ENCODE measurements at places on chromosomes 4 and X.

- no peak for DNase-seq
Measured at GRCh38 chr4:139977838-139978609, 176.0 kb downstream of the MAML3 start.

DNA sequence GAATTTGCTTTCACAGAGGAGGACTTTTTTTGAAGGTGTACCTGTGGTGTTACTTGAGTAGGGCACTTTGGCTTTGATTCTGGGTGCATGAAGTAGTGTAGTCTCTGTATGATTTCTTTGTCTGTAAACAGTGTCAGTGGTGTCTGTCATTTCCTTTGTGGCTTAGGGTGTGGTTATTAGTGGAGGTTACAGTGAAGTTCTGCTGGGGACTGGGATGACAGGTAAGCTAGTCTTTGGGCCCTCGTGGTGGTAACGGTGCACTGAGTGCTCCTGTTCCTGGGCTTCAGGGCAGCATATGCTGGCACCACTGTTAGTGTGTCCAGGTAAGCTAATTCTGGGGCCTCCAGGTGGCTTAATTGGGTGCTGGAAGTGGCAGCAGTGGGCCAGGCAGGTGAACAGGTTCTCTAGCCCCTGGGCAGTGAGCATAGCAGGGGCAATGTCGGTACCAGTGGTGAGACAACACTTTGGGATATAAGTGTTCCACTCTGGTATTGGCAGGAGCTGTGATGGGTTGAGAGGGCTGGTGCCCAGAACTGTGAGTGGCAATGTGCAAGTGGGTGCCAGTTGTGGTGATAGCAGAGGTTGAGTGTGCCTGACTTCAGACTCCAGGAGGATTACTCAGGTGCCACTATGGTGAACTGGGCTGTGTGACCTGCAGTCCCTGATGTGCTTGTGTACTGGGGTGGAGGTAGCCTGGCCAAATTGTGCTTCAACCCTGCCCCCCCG, 26.0 kb upstream of the VSIG1 start:
- DNase-seq, result no peak

DNA sequence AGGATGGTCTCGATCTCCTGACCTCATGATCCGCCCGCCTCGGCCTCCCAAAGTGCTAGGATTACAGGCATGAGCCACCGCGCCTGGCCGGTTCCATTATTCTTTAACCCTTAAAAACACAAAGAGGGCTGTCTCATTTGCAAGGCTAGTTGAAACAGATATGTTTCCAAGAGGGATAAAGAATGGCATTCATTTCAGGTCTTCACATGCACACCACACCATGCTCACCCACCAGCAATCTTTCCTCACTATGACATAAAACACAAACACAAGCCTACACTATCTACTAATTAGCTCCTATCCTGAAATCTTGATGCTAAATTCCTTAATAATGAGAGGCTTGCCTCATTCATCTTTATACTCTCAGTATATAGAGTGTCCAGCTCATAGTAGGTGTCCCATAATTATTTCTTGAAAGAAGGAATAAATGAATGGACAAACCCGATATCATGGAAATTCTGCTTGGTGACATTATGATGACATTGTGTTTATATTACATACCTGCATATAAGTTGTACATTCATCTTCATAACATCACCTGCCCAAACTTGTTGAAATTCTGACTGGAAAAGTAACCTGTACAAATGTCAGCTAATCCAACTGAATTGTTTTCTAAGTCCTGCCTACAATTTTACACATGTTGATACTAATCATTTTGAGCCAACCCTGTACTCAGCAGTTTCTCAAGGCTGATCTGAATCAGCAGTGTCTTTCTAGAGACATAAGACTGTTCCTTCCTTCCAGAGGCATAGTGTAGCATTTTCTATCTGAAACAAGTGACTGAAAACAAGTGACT, 408.5 kb downstream of the KLHL13 start:
- DNase-seq, result no peak

DNA sequence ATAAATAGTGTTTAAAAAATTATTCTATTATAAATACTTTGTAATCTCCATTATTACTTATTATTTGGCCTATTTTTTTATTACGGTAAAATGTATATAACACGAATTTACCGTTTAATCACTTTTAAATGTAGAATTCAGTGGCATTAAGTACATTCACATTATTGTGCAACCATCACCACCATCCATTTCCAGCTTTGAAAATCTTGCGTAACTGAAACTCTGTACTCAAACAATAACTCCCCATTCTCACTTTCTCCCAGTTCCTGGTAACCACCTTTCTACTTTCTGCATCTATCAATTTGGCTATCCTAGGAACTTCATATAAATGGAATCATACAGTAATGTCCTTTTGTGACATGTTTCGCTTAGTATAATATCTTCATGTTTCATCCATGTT, 45.7 kb downstream of the PASD1 start:
- no peak for DNase-seq

- DNase-seq, result no peak
Measured at GRCh38 chrX:28229217-28229616, 248.0 kb upstream of the DCAF8L1 start.

GRCh38 chr4:90080116-90080515, 47.1 kb upstream of the CCSER1 start:
- DNase-seq, result no peak

- no peak for DNase-seq
Measured at GRCh38 chr4:159269116-159269515, 166.2 kb downstream of the RAPGEF2 start.

GRCh38 chr4:110988722-110989121, 365.8 kb upstream of the PITX2 start:
- DNase-seq, result no peak

- no peak for DNase-seq
Measured at GRCh38 chr4:140098455-140099160, 55.4 kb downstream of the MAML3 start.

- DNase-seq, result no peak
Measured at GRCh38 chr4:85569730-85570299, 94.9 kb downstream of the ARHGAP24 start.

DNA sequence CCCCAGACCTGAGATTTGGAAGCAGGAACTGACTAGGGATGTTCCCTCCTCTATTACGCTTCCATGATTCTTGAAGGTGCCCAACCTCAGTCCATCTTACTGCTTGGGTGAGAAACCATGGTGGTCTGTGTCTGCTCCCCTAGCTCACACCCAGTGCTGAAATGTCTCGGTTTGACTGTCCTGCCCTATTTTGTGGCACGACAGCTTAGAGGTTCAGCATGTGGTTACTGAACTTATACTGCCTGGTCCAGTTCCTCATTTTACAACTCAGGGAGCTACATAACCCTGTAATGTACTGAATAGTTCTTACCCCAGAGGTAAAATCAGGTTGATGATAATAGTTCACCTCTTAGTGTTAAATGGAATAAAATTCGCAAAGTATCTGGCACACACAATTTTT, 203.1 kb downstream of the RBM46 start:
- DNase-seq, result no peak

- DNase-seq, result no peak
Measured at GRCh38 chr4:145795521-145795920, 115.6 kb downstream of the C4orf51 start.

- no peak for DNase-seq
Measured at GRCh38 chr4:761086-761485, 55.5 kb downstream of the PCGF3 start.

- no peak for DNase-seq
Measured at GRCh38 chrX:96696462-96696861, 11.8 kb downstream of the DIAPH2 start.

- no peak for DNase-seq
Measured at GRCh38 chrX:50154429-50154828, 46.4 kb downstream of the AKAP4 start.

DNA sequence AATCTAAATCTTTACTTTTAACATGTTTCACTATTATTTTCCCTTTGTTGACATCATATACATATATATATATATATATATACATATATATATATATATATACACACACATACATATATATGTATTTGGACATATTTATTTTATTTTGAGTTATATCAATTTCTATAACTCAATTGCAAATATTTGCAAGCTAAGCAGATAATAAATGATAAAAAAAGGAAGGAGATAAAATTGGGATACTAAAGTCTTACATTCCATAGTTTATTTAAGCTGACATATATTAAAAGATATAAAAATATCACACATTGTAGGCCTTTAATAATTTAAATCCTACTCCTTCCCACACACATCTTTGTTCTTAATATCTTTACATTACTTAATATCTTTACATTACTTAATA, 372.2 kb downstream of the GRXCR1 start:
- no peak for DNase-seq

GRCh38 chr4:54227256-54228055, 1.6 kb upstream of the PDGFRA start:
- DNase-seq, result peak; percentile 6

GRCh38 chr4:76897536-76898384, at the start of gene SOWAHB:
Gene SOWAHB, minus strand, starts transcription at chr4:76898144. Its CDS starts 295 bp downstream, at chr4:76897849.
- peak; percentile 31 for DNase-seq

DNA sequence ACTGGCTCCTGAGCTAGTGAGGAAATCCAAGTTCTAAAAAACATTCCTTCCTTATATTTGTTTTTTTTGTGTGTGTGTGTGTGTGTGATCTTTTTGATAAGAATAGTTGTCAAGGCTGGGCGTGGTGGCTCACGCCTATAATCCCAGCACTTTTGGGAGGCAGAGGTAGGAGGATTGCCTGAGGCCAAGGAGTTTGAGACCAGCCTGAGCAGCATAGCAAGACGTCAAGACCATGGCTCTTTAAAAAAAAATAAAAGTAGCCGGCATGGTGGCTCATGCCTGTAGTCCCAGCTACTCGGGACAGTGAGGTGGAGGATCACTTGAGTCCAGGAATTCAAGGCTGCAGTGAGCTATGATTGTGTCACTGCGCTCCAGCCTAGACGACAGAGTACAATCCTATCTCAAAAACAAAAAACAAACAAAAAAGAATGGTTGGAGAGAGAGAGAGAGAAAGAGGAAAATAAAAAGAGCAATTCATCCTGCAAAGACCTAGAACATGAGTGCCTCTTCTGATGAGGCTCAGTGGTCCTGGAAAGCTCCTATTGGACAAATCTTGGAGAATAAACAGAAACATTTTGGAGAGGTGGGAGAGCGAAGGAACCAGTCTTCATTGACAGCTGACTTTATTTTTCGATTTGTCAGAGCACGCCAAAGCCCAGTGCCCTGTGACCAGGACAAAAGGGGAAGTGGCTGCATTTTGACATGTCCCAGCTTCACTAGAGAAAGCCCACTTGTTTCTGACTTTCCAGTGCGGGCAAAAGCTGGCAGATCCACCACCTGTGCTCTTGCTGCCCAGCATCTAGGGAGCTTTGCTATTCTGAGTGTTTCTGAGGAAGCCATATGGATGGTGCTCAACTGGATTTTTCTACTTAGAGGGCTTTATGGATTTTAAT, 244.7 kb downstream of the PALLD start:
- DNase-seq, result no peak

- DNase-seq, result no peak
Measured at GRCh38 chr4:37779896-37780295, 46.6 kb upstream of the PGM2 start.

GRCh38 chrX:47831788-47832187, 4.9 kb upstream of the ZNF81 start:
- DNase-seq, result peak; percentile 42

GRCh38 chrX:126815806-126816205, 3.7 kb upstream of the PRR32 start:
- DNase-seq, result no peak

- no peak for DNase-seq
Measured at GRCh38 chr4:34486461-34487363, 1757.6 kb downstream of the ARAP2 start.

DNA sequence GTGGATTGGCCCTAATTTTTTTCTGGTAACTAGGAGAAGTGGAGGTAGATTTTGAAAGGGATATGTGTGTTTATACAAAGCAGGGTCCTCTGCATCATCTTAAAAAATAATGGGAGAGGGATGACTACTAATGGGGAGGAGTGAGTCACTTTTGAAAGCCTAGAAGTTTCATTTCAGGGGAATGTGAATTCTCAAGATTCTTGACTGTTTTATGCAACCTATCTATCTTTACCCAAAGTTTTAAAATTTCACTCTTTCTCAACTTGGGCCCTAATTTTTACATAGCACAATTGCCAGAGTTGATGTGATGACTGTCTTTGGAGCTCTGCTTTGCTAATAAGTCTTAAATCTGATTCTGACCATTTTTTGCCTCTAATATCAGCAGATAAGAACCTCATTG, 445.2 kb downstream of the GRXCR1 start:
- no peak for DNase-seq

DNA sequence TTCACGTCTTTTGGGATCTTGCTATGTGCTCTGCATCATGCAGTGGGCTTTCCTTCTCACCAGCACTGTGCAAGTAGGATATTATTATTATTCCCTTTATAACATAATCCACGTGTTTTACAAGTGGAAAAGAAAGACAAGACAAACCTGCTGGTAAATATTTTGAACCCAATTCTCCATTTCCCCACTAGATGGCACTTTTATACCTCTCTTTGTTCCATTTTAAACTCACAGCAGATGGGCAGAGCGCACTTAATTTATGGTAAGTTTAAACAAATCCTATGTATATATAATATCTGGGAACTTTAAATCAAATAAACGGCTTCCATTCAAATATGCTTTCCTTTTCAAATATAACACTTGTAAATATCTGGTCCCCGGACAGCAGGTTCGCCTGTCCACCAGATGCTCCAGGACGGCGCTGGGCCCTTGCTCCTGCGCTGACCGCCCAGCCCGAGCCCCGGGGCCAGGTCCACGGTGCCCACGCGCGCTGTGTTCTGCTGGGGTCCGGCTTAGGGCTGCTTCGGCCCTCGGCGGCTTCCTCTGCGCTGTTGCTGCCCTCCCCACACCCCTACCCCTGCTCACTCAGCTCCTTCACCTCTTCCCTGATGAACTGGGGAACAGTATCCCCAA, 31.1 kb downstream of the F11 start:
- DNase-seq, result no peak

GRCh38 chrX:15790769-15791290, 546 bp downstream of the ZRSR2 start:
- DNase-seq, result no peak

GRCh38 chr4:128298146-128298758, 10.6 kb upstream of the PGRMC2 start:
- no peak for DNase-seq

DNA sequence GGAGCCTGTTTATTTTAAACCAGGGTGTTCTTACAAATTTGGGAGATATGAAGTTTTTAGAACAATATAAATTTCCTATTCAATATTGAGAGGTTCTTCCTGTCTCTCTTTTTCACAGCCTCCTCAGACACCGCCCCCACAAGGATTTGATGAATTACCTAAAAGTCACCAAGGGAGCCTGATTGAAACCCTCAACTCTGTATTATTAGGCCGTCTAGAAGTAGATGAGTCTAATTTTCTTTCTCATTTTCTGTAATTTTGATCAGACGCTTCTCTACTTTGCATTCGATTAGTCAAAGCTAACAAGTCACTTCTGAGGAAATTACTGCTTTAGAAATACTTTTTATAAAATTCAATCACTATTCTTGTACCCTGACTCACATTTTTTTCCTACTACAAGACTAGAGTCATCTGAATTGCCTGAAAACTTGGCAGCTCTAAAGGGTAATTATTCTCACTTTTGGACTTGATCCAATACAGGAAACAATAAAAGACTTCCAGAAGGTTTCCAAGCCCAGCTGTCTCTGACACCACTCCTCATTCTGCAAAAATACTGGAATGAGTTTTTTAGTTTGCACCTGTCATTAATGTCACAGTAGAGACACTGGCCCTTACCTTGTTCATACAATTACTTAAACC, 111.2 kb downstream of the ELOVL6 start:
- DNase-seq, result no peak

All from activated CD4-positive, alpha-beta T cell treated with anti-CD3 and anti-CD28 coated beads, Interleukin-2, amount 50 U/mL, for 48 hours (primary cell).